ENCODE measurements at places on chromosomes 2 and 18.

DNA sequence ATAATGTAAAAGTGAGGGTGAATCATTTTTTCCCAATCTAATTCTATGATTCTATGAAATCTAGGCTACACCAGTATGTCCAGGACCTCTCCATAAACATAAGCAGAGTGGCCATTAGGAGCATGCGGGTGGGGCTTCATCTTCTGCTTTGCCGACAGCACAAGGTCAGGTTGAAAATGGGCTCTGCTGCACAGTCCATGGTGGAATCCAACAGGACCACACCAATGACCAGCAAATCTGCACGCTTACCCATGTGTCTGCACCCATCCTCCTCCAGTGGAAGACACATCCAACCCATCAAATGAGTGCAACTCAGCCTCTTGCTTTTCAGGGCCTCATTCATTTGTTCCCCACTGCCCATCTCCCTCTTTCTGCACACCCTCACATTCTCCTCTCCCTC is 43.3 kb upstream of the SKOR2 start:
- no peak for DNase-seq

- peak; percentile 85 for DNase-seq
Measured at GRCh38 chr2:11498543-11499034, 32.6 kb upstream of the E2F6 start.

DNA sequence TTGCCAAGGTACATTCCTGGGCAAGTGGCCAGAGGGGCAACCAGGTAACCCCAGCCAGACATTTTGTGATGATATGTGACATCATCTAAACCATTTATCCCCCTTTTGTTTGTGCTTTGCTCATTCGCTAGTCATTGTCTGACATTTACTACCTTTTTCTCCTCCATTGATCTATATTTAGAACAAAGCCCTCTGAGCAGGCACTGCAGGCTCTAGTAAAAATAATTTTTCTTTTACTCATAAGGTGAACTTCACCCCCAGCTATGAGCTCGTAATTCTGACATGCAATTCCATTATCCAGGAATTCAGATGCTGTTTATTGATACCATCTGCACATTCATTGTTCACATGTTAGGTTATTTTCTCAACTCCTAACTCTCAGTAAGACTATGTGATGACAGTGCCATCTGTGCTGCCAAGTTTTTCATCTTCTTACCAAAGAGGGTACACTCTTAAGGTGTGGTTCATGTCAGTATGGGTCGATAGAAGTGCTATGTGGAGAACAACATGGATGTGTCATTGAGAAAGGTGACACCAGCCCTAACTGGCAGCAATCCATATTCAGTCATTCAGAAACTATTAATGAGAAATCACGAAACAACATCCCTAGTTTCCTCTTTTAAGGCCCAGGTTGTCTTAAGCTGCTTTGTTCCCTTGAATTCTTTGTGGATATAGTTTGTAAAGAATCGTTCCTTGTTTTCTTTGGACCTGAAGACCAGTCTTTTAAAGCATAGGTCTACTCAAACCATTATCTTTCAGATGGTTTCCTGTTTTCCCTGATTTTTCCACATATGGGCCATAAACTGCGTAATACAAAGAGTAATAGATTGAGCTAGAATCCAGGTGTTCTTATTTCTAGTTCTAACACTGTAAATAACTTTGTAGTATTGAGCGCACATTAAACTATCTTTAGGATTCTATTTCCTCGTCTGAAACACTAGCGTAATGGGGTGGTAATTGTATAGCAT is 978.1 kb upstream of the CDH2 start:
- no peak for DNase-seq

- DNase-seq = no peak
Measured at GRCh38 chr2:149082735-149083134, 44.2 kb downstream of the LYPD6B start.

DNA sequence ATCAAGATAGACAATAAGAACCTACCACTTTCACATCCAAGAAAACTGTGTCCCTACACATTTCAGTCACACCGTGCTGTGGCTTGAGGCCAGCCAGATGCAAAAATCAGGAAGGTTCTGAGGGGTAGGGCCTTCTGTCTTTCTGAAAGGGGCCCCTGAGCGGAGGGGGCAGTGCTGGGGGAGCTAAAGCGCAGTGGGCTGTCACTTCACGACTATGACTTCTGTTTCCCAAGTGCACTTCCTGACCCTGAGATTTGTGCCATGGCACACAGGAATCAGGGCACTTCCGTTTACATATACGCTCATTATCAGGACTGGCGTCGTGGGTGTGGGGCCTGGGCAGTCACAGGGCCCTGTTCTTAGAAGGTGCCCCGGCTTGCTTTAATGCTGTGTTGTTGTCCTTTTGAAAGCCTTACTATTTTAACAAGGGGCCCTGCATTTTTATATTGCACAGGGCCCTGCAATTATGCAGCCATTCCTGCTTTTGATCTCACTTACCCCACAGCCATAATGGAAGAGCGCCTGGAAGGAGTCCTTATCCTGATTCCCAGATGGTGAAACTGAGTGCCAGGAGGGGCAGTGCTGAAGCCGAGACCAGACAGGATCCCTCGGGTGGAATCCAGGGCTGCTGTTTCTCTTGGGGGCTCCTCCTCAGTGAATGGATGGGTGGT is 620 bp downstream of the NGEF start:
- DNase-seq = no peak

DNA sequence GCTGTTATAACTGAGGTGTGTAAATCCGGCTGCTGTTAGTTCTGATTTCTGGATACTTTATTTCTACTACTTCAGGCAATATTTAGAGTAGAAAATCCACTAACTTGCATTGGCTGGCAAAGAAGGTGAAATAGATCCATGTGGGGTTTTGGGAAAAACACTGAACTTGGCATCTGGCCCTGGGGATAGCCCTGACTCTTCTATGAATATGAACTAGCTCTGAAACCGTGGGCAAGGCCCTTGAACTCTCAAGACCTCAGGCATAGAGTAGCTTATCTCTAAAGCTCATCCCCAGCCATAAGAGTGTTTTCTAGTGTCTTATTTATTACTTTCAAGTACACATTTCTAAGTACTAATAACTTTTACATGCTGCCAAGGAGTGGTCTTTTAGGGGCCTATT is 25.8 kb downstream of the PARD3B start:
- DNase-seq = no peak
